ENCODE measurements at places on chromosomes 5 and 9.

DNA sequence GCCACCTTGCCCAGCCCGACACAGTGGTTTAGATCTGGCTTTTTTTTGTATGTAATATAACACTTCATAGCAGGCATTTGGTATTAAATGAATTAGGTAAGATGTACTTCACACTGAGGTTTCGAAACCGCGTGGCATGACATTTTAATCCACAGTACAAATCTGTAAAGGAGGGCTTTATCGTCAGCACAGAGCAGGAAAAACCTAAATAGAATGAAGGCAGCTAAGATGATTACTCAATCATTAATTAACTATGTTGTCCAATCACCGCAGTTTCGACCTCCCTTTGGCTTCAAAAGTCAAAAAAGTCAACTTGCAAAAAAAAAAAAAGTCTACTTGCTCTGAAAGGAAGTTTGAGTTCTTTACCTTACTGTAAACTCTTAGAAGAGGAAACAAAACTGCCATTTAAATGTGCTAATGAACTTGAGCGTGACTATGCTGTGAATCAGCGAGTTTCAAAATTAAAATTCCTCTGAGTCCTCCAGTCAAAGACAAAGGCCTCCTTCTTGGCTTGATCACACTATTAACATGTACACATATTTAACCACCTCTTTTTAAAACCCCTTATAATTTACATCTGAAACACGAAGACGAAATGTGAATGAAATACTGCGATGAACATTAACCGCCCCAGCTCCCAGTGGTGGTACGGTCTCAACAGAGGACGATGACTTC lies 698 bp upstream of the SEC24A start:
- peak; percentile 62 for DNase-seq

- no peak for DNase-seq
Observed at GRCh38 chr9:38683336-38683735, 36.6 kb downstream of the FAM240B start.

DNA sequence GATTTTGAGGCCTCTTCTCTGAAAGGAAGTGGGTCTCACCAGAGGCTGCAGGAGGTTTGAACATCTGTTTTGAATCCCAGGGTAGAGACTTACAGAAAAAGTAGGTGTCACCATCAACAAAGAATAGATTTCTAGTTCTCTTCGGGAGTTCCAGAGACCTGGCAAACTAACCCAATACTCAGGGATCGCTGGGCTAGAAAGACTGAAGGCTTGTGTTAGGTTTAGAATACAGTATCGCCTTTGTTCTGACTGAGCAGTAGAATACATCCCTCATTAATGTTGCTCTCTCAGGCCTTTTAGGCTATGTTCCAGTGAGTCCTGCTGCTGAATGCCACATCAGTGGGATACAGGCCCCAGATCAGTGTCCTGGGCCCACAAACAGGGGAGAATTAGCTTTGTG lies 27.2 kb downstream of the RUSC2 start:
- no peak for DNase-seq

GRCh38 chr9:14713187-14713767 lies 9.3 kb downstream of the CER1 start:
- no peak for DNase-seq

DNA sequence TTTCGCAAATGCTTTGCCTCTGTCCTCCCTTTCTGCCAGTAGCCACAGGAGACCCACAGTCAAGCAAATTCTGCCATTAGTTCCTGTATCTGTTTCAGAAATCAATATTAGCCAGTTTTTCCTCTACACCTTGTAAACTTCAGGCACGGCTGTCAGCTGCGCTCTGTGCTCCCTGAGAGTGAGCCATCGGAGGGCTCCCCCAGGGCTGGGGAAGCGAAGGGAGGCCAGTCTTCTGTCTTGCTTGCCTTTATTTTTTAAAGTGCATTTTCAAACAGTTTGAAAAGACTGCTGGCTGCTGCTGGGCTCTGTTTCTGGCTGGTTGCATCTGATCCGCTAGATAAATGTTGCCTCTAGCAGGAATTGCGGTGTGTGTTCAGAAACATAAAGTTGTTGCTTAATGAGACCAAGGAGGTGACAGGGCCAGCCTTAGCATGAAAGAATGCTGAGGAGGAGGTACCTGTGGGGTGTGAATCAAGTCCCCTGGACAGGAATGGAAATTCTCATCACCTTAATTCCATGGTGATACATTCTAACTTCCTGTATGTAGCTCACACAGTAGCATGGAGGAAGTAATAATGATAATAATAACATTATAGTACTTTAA lies 421.7 kb upstream of the KIF2A start:
- DNase-seq: no peak

- DNase-seq: no peak
Observed at GRCh38 chr9:116124472-116125040, 29.0 kb upstream of the PAPPA start.

DNA sequence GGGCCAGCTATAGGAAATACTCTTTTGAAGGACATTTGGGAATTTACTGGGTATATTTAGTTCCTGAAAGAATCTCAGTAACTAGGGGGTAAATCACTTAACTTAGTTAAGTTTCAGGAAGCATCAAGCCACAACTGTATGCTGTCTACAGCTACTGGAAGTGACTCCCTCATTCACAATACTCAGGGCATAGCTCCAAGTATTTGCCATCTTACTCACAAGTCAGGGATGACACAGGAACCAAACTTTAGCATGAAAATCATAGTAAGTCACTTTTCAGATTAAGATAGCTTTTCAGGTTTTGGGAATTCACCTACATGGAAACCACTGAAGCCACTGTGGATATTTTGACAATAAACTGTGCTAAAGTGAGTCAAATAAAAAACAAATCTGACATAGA lies 242.4 kb upstream of the ATP10B start:
- DNase-seq: no peak

GRCh38 chr9:81032030-81032572 lies 657.2 kb downstream of the TLE1 start:
- no peak for DNase-seq

DNA sequence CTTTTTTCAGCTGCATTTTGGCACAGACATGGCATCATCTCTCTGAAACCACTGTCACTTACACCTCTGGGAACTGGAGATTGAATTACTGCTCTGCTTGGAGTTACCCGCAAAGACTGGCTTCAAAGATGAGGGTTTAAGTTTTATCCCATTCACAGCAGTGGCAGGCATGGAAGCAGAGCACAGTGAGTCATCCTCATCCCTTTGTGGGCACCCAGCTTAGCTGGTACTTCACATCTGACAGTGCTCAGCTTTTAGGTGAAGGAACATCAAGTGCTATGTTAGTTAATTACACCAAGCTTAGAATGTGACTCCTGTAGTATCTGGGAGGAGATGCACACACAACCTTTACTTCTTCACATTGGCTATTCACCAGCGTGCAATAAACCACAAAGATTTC lies 24.8 kb upstream of the ALDH1A1 start:
- no peak for DNase-seq

DNA sequence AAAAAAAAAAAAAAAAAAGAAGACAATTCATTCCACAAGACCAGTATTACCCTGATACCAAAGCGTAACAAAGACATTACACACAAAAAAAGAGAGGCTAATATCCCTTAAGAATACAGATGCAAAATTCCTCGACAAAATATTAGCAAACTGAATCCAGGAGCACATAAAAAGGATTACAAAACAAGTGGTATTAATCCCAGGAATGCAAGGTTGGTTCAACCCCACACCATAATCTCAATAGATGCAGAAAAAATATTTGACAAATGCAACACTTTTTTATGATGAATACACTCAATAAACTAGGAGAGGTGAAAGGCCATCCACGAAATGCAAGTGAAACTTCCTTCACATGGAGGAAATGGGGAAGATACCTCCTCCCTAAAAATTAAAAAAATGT lies 80.1 kb upstream of the TLR4 start:
- DNase-seq: no peak

DNA sequence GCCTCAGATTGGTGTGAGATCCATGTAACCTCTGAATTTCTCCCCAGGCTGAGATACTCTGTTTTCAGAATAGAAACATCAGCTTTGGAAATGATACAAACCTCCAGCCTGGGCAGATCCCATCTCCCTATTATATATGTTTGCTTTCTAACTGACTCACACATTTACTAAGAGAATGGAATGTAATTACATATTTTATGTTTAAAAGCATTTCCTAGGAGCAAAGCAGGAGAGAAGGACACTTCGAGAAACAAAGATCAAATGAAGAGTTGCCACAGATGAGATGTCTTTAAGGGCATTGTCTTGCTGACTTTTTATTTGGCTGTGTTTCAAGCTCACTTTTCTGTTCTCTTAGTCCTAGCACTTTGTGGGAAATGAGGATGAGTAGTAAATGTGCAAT lies 96.3 kb downstream of the CDH18 start:
- DNase-seq: no peak

DNA sequence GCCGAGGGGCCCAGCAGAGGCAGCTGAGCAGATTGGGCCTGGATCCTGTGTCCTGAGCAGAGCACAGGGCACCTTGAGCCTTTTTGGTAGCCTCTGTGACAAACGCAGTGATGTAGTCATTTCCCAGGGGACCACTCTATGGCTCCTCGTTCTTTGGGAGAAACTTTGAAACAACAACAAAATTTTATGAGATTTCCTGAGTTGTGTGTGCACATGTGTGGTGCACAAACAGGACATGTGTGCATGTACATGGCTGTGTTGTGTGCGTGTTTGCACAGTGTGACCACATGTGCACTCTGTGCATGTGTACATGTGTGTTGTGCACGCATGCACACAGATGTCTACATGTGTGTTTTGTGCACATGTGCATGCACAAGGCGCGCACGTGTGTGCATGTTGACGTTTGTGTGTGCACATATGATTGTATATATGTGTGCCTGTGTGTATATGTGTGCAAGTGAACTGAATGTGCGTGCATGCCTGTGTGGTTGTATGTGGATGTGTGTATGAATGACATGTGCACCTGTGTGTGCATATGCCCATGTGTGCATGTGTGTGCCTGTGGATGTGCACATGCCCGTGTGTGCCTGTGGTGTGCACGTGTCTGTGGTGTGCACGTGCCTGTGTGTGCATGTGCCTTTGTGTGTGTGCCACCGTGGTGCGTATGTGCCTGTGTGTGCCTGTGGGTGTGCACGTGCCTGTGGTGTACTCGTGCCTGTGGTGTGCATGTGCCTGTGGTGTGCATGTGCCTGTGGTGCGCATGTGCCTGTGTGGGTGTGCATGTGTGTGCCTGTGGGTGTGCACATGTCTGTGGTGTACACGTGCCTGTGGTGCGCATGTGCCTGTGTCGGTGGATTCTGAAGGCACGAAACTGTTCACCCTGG lies 221.6 kb downstream of the CACNA1B start:
- DNase-seq: peak; percentile 6

- DNase-seq: peak; percentile 20
Observed at GRCh38 chr9:88280816-88281382, 107.3 kb upstream of the SPIN1 start.

- no peak for DNase-seq
Observed at GRCh38 chr5:91706785-91707520, 323.8 kb upstream of the ARRDC3 start.

- DNase-seq: no peak
Observed at GRCh38 chr9:91852801-91853347, 97.2 kb downstream of the ROR2 start.

DNA sequence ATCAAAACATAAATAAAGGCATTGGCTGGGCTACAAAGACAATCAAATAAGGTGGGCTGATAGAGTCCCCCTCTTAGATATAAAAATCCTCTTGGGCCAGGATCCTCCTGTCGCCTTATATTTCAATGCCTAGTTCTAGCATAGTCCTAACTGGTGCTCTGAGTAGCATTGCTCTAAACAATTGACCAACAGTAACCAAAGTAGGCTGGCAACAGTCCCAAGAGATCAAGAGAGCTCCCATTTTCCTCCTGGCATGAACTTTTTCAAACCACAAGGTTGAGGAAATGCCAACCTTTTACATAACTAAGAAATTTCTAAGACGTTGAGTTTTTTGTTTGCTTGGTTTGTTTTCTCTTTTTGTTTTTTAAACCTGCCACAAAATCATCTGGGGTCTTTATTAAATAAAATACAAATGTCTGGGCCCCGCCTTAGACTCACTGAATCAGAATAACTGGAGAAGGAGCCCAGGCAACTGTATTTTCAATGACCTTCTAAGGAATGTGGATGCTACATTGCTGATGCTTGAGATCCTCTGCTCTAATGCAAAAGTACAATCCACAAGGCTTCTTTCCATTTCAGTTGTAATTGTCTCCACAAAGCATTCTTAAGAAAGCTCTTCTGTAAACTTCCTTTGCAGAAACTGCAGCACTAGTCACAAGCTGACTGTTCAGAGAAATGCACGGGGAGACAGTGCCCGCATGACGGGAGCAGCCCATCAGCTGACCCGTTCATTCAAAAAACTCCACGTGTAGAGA lies 2.9 kb downstream of the SLC45A2 start:
- DNase-seq: no peak

- DNase-seq: no peak
Observed at GRCh38 chr5:66520854-66521253, 75.3 kb upstream of the MAST4 start.

GRCh38 chr5:53179691-53180090 lies 70.1 kb upstream of the MOCS2 start:
- DNase-seq: no peak

GRCh38 chr9:73441890-73442818 lies 290.5 kb downstream of the ANXA1 start:
- no peak for DNase-seq

DNA sequence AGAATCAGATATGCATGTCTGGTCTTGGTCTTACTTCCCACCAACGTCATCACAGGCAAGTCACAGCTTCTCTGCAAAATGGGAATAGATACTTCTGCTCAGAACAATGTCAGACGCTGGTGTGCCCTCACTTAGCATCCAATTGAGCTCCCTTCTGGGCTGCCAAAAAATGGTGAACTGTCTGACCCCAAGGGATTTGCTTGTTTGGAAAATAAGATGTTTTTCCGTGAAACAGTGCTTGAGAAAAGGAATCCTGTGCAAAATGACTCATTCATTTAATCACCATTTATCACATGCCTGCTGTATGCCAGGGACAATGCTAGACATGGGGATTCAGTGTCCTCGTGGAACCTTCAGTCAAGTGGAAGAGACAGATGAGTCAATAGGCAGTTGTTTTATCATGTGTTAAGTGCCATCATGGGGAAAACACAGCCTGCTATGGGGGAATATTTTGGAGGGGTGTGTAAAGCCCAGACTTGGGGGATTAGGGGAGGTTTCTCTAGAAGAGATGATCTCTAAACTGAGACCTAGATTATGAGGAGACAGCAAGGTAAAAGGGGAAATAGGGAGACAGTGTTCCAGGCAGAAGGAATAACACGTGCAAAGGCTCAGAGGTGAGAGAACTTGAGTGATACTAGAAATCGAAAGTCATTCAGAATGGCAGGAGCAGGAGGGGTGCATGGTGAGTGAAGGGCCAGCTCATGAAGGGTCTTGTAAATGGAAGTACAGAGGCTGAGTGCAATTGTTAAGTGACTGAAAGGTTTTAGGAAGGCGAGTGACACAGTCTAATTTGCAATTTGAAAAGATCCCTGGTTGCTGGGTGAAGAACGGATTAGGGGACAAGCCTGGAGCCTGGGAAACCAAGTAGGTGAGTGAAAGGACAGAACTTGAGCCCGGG lies 3.9 kb downstream of the NIPAL4 start:
- no peak for DNase-seq

GRCh38 chr9:131743096-131743495 lies 3.2 kb upstream of the RAPGEF1 start:
- no peak for DNase-seq

GRCh38 chr5:141747152-141748141 lies 65.4 kb upstream of the ARAP3 start:
- DNase-seq: no peak

GRCh38 chr5:97936231-97936630 lies 753.2 kb upstream of the RIOK2 start:
- no peak for DNase-seq

Data from activated CD4-positive, alpha-beta memory T cell treated with anti-CD3 and anti-CD28 coated beads for 36 hours (primary cell).